ENCODE measurements at places on chromosomes 6 and 20. TPM values are rescaled to one million over a fixed set of nuclear protein-coding genes. Genes with fewer than 3 reads are reported as not detected.

PCSK2 gene
- total RNA-seq = not detected

- no peak for DNase-seq
Observed at GRCh38 chr6:119276211-119276610, 73.3 kb downstream of the MAN1A1 start.

GRCh38 chr6:16712931-16713484 is 48.3 kb downstream of the ATXN1 start:
- DNase-seq = peak; percentile 81

- DNase-seq = no peak
Observed at GRCh38 chr20:58131151-58131550, 97.3 kb downstream of the ANKRD60 start.

DNA sequence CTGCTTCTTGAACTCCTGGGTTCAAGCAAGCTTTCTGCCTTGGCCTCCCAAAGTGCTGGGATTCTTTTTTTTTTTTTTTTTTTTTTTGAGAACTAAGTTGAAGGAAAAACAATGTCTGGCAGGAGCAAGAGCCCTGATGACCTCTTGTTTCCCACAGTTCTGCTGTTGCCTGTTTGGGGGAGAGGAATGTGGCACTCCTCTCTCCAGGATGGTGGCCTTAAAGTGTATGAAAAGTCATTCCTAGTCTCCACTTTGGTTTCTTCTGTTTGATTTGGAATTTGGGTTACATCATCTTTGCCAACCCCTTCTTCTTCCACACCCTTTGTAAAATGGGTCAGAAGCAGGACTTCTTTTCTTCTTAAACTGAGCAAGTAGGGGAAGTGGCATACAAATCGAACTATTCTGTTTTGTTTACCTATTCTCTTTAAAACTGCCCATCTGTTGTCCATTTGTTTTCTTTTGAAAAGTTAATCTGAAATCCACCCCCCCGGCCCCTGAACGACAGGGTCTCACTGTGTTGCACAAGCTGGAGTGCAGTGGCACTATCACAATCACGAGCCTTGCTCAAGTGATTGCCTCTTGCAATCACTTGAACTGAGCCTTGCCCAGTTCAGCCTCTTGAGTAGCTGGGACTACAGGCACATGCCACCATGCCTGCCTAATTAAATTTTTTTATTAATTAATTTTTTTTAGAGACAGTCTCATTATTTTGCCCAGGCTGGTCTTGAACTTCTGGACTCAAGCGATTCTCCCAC is 11.3 kb downstream of the CARMIL1 start:
- no peak for DNase-seq

ZNF391 gene
- 0.75 TPM for total RNA-seq

GRCh38 chr6:133683308-133683580 is 205.7 kb upstream of the TCF21 start:
- DNase-seq = no peak

DNA sequence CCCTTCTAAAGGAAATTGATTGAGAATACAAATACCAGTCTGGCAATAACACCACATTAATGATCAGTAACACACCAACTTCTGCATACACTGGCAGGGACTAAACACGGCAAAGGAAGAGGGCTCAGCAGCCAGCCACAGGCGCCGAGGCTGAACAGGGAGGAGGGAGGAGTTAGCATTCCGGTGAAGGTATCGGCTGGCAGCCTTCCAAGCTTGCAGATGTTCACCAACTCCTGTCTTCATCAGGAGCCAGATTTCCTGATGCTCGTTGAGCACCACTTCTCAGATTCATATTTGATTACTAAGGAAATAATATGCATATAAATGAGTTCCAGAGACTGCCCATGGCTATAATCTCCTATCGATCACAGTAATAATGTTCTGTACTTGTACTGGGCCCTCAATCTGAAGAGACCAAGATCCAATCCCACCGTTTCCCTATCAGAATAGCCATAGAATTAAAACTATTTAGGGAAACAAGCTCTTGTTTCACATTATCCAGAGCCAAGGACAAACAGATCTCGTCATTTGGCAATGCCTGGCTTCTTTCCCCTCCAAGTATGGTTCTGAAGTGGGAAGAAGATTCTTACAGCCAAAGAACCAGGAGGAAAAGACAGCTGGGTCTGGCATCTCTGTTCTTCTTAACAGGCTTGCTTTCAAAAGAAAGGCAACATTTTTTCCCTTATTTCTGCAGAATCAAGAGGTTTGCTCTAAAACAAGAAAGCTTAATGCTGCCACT is 42.2 kb downstream of the GFOD1 start:
- peak; percentile 66 for DNase-seq

SEMG1 gene
- total RNA-seq = not detected

- DNase-seq = no peak
Observed at GRCh38 chr6:66190858-66191257, 483.8 kb upstream of the EYS start.

DNA sequence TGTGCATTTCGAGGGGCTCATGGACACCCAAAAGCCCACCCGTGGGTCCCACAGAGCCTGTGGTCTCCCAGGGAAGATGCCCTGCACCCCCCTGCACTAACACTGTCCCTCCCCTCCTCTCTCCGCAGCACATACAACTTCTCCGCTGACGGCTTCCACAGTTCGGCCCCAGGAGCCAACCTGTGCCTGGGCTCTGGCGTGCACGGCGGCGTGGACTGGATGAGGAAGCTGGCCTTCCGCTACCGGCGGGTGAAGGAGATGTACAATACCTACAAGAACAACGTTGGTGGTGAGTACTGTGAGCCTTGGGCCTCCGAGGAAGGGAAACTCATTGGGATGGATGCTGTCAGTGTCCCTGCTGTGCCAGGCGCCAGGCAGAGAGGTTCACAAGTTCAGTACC is 183.9 kb downstream of the ZMYND8 start:
- DNase-seq = no peak

DNA sequence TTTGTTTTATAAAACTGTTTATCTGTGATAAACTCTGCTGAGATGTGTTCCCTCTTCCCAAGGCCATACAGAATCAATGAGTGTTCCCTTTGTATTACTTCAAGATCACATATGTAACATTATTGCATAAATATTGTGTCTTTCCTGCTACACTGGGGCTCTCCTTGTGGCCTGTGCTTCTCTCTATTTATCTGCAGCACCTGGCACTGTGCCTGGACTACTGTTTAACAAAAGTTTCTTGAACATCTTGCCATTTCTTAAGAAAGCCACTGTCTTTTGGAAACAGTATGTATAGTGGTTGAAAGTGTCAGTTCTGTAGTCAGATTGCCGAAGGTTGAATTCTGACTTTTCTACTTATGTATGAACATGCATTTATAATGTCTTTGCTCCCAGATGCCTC is 169.0 kb upstream of the SCGN start:
- no peak for DNase-seq

RRAGD gene
- 9.2 TPM for total RNA-seq

DNA sequence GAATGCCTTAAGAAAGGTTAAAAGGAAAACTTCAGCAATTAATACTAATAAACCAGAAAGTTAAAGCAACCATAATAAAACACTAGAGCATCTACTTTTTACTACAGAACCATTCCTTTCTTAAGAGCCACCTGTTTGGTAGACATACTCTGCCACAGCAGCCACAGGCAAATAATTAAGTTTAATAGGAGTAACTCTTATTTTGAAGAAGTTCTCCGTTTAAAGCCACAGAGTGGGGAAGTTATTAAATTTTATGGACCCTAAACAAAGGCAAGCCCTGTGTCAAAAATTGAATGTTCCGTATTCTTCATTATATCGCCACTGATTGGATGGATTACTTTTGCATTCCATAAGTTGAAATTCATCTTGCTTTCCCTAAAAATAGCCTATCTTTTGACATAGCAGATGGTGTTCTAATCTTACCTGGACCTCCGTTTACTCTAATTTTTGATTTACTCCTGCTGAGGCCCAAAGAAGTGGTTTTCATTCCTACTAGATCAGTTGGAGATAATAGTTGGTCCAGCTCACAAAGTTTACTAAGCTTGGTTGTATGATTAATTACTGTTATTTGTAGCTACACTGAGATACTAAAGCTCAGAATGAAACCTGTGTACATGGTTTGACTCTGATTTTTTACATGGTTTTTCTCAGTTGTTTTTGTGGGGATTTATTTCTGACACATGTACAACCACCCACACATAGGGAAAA is 140.4 kb upstream of the SUPT3H start:
- DNase-seq = no peak

TSBP1 gene
- not detected for total RNA-seq

- DNase-seq = no peak
Observed at GRCh38 chr6:75788894-75789293, 39.9 kb downstream of the MYO6 start.

DNA sequence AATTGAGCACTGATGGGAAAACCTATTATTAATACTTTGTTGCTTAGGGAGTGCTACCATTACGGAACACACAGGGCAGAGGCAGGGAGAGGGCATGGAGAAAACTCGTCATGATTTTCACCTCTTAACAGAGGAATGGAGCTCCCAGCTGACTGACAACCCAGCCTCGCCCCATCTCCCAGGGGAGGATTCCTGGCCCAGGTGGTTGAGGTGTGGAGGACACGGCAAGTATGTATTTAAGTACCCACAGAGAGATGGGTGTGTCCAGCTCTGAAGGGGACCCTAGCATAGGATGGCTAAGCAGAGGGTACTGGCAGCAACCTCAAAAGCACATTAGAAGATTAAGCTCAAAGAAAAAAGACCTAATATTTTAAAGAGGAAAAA is 261.9 kb upstream of the MOCS1 start:
- no peak for DNase-seq

NKAIN4 gene
- not detected for total RNA-seq

DNA sequence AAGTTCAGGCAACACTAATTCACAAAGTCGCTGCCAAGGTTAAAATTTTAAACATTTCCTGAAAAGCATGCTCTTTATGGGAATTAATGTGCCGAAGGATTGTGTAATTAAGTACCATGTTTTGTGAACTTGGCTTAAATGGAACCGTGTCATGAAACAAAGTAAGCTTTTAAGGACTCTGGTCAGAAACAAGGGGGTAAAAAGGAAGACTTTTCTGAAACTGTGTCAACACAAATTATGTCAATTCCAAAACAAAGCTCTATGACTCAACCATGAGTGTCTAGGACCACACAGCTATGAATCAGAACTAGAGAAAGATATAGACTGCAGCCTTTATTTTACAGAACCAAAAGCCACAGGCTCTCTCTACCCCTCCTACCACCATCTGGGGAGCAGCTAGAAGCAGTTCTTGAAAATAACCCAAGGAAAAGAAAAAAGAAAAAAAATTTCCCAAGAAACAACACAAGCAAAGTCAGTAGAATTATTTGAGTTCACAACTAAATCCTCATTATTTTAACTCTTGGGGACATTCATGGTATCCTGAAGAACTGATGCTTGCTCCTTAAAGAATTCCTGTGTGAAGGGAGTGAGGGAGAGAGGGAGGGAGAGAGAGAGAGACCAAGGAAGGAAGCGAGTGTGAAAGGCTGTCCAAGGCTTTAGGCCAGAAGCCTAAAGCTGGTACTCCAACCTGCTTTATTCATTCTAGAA is 81.9 kb downstream of the ZMYND8 start:
- DNase-seq = no peak

ADAM33 gene
- total RNA-seq = 234 TPM

SMIM29 gene
- 9.2 TPM for total RNA-seq

DNA sequence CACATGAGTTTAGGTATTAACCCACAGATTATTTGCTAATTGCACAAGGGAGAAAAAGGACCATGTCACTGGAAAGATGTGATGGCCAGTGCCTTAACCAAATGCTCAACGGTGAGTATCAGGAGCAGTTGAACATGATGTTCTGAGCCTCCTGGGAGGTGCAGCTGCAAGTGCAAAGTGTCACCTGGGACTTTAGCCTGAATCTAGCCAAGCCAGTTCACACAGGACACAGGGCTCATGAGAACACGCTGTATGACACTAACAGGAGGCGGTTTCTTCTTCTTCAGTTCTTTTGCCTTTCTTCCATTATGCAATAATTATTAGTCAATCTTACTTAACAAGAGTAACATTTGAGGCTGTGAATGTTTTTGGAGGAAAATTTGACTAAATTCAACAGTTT is 225.3 kb downstream of the THBS2 start:
- no peak for DNase-seq

ANGPT4 gene
- 5.7 TPM for total RNA-seq

DNA sequence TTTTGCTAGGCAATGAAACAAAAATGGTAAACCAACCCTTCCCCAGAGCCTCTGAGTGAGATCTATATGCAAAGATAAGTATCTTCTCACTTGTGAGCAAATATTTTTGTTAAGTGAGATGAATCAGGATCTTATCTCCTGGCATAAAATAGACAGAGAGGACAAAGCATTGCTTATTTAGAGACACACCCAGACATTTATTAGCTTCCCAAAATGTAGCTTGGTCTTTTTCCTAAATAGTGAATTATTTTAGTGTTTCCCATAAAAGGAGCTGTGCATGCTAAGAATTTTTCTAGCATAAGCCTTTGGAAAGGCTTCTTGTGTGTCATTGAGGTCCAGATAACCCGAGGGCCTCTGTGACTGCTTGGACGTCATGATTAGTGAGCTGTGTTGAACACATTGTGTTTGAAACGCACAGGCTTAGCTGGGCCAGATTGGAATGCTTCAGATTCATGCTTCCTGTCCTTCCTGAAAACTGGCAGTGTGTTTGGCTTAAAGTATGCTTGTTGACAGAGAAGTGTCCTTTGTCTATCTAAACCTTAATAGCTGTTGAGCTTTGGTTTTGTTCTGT is 16.5 kb downstream of the MTHFD1L start:
- peak; percentile 90 for DNase-seq

DNA sequence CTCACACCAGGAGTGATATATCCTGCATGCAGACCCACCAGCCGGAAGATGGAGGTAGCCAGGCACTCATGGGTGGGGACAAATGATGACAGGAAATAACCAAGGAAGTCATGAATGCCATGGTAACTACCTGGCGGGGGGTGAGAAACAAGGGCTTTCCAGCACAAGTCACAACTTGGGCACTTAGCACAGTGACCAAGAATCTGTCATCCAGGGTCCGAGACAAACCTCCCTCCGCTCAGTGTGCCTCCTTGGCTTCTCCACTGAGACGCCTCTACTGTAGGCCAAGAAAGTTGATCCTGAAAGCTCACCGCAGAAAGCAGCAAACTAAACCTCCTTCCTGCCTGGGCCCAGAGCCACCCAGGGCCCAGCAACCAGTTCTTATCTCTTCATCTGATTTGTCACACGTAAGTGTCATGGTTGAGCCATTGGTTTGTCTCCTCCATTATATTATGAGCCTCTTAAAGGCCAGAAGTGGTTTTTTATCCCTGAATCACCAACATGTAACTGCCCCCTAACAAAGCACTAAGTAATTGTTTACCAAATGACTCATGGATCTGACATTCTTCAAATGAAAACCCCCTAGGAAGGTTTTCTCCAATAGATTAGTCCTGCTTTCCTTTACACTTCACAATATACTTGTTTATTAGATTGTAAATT is 84.3 kb upstream of the TAB2 start:
- no peak for DNase-seq

TNXB gene
- total RNA-seq = 493 TPM

Data from ascending aorta (tissue), 2 donors.